ENCODE measurements at places on chromosomes 4 and X.
A peak's percentile ranks its signal among the peaks of the same experiment; 100 is the strongest.

GRCh38 chr4:11585506-11585905 is 156.8 kb upstream of the HS3ST1 start:
- DNase-seq: no peak

GRCh38 chr4:168755598-168756477 is 254.2 kb downstream of the CBR4 start:
- DNase-seq: no peak

DNA sequence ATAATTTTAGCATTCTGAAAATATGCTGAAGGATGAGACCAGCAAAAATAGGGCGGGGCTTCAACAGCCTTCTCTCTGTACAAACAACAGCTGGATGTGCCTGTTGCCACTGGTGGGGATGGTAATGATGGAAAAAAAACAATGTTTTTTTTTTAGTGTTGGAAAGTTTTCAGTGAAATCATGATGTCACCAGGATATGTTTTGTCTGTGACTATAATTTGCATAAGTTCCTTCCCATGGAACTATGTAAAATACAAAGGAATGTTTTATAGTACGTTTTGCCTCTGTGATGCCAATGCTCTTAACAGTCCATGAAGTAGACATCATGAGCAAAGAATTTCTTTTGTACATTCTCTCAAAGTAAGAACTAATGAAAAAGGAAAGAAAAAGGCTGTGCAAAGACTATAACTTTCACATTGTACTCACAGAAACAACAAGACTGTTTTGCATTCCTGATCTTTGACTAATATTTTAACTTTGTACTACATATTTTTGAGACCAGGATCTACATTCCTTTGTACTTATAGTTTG is 589.7 kb downstream of the SPRY1 start:
- no peak for DNase-seq

- no peak for DNase-seq
Measured at GRCh38 chr4:63578383-63578782, 830.9 kb downstream of the TECRL start.

- DNase-seq: no peak
Measured at GRCh38 chr4:7236847-7237246, 44.5 kb downstream of the SORCS2 start.

GRCh38 chr4:57074744-57075143 is 35.4 kb downstream of the IGFBP7 start:
- DNase-seq: no peak

DNA sequence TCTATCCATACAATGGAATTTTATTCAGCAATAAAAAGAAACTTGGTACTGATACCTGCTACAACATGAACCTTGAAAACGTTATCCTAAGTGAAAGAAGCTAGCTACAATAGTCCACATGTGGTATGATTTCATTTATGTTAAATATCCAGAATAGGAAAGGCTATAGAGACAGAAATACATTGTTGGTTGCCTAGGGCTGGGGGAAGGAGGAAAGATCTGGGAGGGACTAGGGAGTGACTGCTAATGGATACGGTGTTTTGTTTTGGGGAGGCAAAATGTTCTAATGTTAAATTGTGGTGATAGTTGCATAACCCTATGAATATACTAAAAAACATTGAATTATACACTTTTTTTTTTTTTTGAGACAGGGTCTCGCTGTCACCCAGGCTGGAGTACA is 141.1 kb upstream of the ARX start:
- DNase-seq: no peak

DNA sequence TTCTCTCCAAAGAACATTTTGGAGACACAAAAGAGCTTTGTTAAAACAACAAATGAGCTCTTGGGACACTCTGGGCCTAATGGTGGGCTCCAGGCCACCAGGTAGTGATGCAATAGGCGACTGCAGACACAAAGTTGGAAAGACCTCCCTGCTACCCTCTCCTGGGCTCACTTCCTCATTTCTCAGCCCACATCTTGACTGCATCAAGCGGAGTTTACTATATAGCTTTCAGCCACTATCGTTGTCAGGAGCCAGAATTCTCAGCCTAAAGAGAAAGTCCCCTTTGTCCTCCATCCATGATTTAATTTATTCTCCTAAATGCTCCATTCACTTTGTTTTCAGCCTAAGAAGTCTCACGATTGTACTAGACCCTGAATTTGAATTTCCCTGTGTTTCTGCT is 114.9 kb downstream of the EFHC2 start:
- no peak for DNase-seq

- DNase-seq: no peak
Measured at GRCh38 chrX:17859609-17860178, 1.4 kb downstream of the RAI2 start.

- no peak for DNase-seq
Measured at GRCh38 chrX:154791467-154791866, 13.8 kb downstream of the MPP1 start.

DNA sequence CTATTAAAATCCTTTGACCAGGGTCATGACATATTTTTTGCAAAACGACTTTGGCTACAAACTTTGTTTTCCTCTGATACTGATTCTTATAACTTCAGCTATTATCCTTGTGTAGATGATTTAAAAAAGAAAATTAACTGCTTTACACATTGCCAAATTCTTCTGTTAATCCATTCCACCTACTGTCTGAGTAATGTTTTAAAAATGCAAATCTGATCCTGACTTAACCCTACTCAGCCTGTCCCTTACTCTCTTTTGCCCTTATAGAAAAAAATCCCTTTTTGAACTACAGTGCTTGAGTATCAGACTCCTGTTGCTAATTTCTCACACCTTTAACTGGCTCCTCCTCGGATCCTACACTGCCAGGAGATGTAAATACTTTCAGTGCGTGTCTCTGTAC is 723.1 kb downstream of the ADGRL3 start:
- no peak for DNase-seq

DNA sequence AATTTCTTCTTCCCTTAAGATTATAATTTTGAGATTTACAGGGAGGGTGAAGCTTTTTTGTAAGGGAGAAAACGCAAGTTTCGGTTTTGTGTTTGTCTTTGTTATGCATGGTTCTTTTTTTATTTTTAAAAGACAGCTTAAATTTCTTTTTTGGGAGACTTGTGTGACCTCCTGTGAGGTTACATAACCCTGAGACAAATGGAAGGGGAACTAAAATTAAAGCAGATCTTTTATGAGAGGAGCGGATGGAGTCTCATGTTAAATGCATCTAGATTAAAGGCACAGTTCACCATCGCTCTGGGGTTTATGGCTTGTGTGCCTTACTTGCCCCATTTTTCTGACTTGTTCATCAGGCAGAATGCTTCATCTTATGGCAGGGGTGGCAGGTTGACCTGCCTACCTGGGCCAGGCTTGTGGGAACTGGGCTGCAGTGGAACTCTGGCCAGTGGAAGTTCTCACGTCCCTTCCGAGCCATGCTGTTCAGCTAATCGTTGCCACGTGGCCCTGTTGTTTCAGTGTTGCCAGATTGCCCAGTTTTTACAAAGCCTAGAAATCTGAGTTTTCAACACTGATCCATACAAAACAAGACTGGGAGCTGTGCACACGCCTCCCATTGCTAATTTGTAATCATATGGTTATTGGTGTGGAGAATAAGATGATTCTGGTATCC is 291.8 kb downstream of the ARHGAP10 start:
- no peak for DNase-seq

DNA sequence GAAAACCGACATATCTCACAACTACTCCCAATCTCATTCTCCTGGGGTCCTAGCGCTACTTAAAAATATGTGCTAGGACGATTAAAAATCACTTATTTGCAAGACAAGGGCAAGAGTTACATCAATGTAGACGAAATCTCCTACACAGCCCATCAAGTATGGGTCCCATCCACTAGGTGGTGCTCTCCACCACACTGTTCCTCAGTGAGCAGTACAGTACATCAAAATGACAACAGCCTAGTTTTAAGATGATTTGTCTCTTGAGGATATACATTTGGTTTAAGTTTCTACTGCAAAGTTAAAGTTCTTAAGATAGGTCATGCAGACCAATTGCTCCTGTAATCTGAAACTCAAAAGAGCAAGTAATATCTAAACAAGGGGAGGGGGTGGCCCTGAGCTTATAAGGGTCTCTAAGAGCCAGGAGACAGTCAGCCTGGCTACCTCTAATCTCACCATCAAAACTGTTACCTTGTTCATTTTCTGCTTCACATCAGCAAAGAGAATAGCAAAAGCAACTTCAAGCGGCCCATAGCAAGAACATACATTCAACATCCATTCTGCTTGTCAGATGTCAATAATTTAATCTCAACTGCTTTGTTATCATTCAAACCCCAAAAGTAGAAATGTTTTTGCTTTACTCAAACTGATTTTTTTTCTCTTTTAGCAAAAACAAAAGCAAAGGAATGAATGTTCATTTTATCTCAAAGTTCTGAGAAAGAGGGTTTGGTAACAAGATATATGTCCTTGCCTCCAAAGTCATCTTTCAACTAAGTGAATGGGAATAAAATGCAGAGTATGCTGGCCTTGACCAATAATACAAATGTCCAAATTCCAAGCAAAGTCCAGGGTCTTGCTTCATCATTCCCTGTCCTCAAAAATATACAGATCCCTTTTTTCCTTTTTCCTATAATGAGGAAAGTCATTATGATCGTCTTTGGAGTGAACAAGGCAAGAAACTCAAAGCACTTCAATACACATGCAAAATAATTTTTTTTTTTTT is 53.1 kb downstream of the STX18 start:
- peak; percentile 25 for DNase-seq

GRCh38 chr4:152045449-152045806 is 284.6 kb upstream of the GATB start:
- no peak for DNase-seq

DNA sequence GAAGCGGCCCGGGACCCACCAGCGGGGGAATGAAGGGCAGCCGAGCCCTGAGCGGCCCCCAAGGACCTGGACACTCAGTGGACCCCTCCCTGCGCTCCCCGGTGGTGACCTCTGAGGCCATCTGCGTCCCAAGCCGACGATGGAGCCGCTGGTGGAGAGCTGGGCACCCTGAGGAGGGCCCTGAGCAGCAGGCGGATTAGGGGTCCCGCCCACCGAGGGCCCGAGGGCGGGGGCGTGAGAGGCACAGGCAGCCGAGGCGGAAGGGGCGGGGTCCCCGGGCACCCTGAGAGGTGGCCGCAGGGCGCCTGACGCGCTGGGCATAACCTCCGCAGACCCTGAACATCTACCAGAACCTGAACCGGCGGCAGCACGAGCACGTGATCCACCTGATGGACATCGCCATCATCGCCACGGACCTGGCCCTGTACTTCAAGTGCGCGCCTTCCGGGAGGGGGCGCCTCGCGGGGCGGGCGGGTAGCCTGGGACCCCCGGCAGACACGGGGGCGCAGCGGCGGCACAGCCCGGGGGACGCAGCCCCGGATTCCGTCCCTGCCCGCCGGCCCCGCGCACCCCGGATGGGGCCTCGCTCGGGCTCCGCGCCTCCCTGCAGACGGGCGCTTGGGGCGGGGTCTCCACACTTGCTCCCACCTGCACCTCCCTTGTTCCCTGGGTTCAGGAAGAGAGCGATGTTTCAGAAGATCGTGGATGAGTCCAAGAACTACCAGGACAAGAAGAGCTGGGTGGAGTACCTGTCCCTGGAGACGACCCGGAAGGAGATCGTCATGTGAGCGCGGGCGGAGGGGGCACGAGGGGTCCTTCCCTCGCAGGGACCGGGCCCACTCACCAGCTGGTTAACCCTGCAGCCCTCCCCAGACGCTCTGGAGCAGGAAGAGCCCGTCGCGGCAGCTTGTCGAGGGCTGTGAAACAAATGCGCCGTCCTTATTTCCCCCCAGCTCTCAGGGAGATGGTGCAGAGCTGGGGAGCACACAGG is 10.3 kb downstream of the ATP5ME start:
- no peak for DNase-seq

DNA sequence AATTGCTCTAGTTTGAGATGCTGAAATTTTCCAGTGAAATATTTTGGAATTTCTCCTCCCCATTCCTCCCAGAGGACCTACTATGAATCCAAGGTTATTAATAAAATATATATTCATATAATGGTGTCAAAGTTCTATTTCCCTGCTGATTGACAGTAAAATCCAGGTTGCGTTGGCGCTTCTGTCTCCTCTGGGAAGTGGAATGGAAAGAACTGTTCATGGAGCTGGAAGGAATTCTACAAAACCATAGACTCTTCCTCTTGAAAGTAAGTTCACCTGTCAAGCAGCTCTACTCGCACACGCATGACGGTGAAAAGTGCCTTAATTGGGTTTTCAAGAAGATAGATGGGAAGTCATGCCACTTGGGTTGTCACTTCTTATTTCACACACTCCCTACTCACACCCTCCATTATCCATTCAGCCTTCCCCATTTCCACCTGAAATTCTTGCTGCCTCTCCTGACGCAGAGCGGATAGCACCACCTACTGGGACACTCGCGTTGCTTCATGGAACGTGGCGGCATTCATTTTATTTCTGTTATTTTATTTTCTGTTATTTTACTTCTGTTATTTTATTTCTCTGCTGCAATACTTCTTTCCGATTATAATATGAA is 351.6 kb downstream of the NLGN4X start:
- no peak for DNase-seq

DNA sequence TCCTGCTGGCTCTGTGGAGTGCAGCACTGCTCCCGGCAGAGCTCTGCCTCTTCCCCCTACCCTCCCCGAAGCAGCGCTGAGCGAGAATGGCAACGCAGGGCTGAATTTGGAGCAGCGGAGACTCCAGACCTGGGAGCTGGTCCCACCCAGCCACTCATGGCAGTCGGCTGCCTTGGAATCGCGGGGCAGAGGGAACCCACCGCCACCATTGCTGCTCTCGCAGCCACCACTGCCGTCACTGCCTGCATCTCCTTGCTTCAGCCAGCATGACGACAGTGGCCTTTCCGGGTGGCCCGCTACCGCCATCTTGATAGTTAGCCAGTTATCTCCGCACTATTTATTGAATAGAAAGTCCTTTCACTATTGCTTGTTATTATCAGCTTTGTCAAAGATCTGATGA is 321.5 kb upstream of the POU3F4 start:
- no peak for DNase-seq

DNA sequence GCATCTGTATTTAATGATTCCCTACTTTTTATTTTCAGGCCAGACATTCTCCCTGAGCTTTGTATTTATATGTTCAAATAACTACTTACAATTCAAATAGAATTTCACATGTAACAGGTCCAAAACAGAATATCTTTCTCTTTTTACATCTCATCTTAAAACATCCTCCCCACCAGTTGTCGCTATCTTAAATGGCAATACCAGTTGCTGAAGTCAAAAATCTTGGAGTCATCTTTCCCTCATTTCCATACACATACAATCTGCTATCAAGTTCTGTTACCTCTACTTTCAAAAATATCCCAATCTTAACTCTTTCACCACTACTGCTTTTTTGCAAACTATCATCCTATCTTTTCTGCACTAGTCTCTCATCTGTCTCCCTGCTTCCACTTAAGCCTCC is 330.5 kb downstream of the STPG2 start:
- DNase-seq: no peak

DNA sequence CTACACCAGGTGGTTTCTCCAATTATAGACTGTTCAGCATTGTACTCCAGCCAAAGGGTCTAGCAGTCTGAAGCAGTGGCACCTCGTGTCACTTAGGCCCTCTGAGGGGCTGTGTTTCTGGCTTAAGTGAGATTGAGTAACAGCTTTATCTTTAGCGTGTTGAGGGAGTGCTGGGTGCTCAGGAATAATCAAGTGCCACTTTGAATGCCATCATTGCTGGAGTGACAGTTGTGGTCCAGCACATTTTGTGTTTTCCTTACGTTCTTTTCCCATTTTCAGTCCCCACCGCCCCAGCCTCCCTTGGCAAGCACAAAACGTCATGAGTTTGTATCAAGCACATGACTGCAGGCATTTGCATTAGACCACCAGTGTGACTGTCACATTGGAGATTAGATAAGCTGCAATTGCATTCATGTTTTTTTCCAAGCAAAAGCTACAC is 58.7 kb downstream of the FNIP2 start:
- DNase-seq: no peak

- no peak for DNase-seq
Measured at GRCh38 chr4:99612704-99613103, 38.1 kb downstream of the MTTP start.
